ENCODE measurements at places on chromosomes 3 and 15. TPM values are rescaled to one million over a fixed set of nuclear protein-coding genes. Genes with fewer than 3 reads are reported as not detected.

SSUH2 gene
- 0.10 TPM for polyA plus RNA-seq

RPL14 gene
- polyA plus RNA-seq, result 1,861 TPM

LRTM1 gene
- not detected for polyA plus RNA-seq

AVEN gene
- polyA plus RNA-seq, result 12.9 TPM

SKOR1 gene
- 0.40 TPM for polyA plus RNA-seq

TUSC7 gene
- polyA plus RNA-seq, result not detected

ZNF662 gene
- 3.3 TPM for polyA plus RNA-seq

UNC13C gene
- not detected for polyA plus RNA-seq

FBXL2 gene
- polyA plus RNA-seq, result 1.9 TPM

MYRIP gene
- 2.7 TPM for polyA plus RNA-seq

CTDSPL2 gene
- polyA plus RNA-seq, result 8.6 TPM

CYP8B1 gene
- 0.01 TPM for polyA plus RNA-seq

SEMA4B gene
- polyA plus RNA-seq, result 39.1 TPM

ZNF501 gene
- 0.91 TPM for polyA plus RNA-seq

CCR3 gene
- polyA plus RNA-seq, result not detected

FBN1 gene
- polyA plus RNA-seq, result 85.4 TPM

NAALADL2 gene
- polyA plus RNA-seq, result 2.1 TPM

GPR149 gene
- polyA plus RNA-seq, result not detected

ARPIN gene
- 9.0 TPM for polyA plus RNA-seq

GOLGA8R gene
- 4.4 TPM for polyA plus RNA-seq

ADCY5 gene
- polyA plus RNA-seq, result 76.1 TPM

CLK3 gene
- 50.1 TPM for polyA plus RNA-seq

DAZL gene
- not detected for polyA plus RNA-seq

CLSTN2 gene
- 1.3 TPM for polyA plus RNA-seq

STX19 gene
- polyA plus RNA-seq, result not detected

CHRNA7 gene
- polyA plus RNA-seq, result 0.49 TPM

ITIH1 gene
- polyA plus RNA-seq, result 0.37 TPM

TMEM207 gene
- polyA plus RNA-seq, result not detected

PLCB2 gene
- 15.1 TPM for polyA plus RNA-seq

DMXL2 gene
- polyA plus RNA-seq, result 16.3 TPM

SUSD5 gene
- polyA plus RNA-seq, result 0.54 TPM

HGD gene
- 1.9 TPM for polyA plus RNA-seq

XCR1 gene
- not detected for polyA plus RNA-seq

OR5K2 gene
- polyA plus RNA-seq, result not detected

Data from adipose tissue (tissue), 3 donors.